IPS DF 6.9 (cell line): ENCODE measurements at places on chromosomes 5 and 9.

GRCh38 chr5:71573591-71573990 lies 13.5 kb upstream of the MCCC2 start:
- no peak for DNase-seq

DNA sequence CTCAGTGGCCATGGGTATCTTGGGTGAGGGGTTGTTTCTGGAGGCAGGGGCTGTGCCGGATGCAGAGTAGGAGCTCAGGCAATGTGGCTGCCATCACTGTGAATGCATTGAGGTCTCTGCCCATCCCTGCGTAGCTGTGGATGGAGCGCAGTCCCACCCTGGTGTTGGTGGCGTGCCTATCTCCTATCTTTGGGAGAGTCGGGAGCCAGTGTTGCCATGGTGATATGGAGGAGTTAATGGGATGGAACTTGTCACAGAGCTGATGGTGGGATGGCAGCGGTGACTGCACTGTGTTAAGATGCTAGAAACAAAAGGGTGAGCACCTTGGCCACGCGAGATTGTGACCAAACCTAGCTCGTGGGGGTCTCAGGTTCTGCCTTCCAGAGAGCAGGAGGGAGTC lies 197.3 kb downstream of the MELK start:
- DNase-seq: no peak

DNA sequence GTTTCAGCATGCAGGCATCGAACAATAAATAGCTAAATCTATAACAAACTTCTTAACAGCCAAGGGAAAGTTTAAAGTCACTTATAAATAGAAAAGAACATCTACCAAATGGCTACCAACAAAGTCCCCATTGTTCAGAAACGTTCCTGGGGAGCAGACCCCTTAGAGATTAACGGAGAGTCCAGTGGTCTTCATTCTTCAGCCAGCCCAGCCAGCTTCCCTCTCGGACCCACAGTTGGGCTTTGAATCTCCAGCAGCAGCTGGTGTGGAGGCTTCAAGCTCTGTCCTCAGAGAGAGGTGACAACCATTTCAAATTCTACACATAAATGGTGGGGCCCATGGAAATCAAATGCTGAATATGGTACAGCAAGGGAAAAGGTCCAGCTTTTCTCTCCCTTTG lies 11.2 kb downstream of the ENC1 start:
- no peak for DNase-seq

GRCh38 chr5:124156415-124156996 lies 589.9 kb downstream of the ZNF608 start:
- no peak for DNase-seq

GRCh38 chr9:135076143-135076875 lies 11.2 kb upstream of the OLFM1 start:
- no peak for DNase-seq

DNA sequence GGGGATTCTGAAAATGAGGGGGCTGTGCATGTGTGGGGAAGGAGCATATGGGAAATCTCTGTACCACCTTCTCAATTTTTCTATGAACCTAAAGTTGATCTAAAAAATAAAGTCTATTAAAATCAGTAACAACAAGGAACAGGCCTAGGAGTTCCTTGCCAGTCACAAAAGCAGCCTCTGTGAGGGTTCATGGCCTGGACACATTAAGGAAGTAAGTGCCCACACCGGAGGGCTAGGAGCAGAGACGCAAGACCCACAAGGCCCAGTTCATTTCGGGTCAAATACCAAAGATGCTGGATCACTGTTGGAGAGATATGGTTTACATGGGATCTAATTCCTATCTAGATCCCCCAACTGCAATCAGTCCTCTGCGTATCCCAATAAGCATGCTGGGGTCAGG lies 88.4 kb downstream of the SEMA4D start:
- DNase-seq: no peak

GRCh38 chr9:112445196-112445595 lies 41.4 kb upstream of the KIAA1958 start:
- no peak for DNase-seq

DNA sequence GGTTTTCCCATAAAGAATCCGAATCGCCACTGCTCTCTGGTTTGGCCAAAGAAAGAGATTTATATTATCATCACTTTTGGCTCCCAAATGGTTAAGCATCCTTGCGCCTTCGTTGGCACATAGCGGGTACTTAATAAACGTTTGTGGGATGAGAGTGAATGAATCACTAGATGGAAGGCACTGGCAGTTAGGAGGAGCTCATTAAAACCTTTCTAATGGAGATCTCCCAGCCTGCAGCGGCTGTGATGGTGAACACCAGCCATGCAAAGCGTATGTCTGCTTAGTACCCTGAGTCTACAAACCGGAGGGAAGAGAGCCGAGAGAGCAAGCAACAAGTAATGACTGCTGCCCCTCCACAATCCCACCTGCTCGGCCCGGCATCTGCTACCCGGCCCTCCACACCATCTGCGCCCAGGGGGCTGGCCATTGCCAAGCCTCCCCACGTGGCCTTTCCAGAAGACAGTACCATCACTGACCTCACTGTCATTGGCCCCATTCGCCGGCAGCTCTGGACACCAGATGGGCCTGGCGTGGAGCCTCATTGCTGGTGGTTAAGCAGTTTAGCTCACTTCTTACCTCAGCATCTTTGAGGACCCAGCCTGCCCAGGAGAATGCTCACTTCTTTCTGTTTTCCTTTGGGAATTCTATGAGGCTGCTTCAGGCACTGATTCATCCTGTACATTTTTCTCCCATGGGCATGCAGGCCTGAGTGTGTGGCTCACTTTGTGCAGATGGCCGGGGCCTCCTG lies 39.3 kb upstream of the ANKRD33B start:
- DNase-seq: no peak

- DNase-seq: no peak
Measured at GRCh38 chr5:114419067-114419388, 57.2 kb downstream of the KCNN2 start.

DNA sequence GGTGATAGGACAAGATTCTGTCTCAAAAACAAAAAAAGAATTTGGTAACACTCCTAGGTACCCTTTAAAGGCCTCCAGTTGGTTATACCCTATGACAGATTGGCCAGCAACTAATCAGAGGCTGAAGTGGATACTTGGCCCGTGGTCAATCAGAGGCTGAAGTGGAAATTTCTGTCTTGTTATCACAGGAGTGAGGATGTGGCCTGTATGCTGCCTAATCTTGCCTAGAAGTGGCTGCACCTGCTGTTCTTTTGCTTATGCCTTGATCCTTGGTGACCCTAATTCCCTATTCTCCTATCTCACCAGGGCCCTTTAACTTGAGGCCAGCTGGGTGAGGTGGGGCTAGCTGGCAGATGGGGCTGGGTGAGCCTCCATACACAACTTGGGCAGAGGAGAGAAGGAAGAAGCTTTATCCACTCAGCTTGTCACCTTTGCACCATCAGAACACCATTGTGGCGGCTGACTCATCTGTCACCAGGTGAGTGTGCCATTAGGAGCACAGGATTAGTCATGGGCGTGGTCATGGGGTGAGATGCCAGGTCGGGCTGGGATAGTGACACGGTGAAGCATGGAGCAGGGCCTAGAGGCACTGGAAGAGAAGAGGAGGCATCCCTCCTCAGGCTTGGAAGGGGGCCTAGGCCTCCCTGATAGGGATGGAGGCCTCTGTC lies 41.5 kb downstream of the SAR1B start:
- DNase-seq: no peak

DNA sequence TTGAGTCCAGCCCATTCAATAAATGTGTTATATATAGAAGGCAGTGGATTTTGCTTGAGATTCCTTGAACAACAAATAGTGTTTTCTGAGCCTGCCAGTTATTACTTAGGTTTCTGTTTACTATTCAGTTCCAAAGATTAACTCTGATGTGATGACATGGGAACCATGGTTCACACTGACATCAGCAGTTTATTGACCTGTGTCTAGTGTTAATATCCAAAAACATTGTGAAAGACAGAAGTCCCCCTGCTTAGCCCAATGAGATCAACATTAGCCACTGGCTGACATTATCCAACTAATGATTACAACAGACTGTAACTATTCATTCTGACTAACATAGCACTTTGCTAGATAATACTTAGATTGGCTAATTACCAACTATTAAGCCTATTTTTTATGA lies 14.9 kb downstream of the APBA1 start:
- no peak for DNase-seq

GRCh38 chr5:78779771-78780616 lies 131.4 kb upstream of the LHFPL2 start:
- DNase-seq: no peak

DNA sequence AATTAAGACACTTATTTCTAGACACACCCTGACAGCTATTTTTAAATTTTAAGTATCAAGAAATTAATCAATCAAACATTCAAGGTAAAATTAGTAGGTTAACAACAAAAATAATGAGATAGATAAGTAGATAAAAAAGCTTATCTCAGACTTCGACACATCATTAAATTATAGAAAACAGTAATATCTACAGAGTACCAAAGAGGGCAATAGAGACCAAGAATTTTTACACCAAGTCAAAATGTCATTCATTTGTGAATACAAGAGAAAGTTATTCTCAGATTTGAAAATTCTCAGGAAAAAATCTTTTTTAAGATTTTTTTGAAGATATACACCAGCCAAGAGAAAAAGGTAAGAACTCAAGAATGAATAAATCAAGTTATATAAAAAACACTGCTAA lies 445.6 kb downstream of the ACTL7B start:
- DNase-seq: no peak

- DNase-seq: no peak
Measured at GRCh38 chr9:92278110-92278509, 15.4 kb downstream of the IARS1 start.

GRCh38 chr9:136299116-136299515 lies 4.8 kb downstream of the CCDC187 start:
- no peak for DNase-seq

DNA sequence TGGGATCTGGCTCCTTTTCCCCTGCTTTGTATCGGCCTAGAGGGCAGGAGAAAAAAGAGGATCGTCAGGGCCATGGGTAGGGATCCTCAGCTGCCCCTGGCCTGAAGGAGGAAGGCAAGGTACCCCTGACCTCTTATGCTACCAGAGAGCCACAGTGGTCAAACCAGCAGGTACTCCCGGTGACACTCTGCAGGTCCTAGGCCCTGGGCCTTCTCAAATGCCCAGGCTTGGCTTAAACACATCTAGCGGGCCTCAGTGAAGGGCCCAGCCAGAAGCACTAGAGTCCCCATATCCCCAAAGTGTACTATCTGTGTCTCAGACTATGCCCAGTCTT lies 3.5 kb downstream of the IRF1 start:
- DNase-seq: no peak

DNA sequence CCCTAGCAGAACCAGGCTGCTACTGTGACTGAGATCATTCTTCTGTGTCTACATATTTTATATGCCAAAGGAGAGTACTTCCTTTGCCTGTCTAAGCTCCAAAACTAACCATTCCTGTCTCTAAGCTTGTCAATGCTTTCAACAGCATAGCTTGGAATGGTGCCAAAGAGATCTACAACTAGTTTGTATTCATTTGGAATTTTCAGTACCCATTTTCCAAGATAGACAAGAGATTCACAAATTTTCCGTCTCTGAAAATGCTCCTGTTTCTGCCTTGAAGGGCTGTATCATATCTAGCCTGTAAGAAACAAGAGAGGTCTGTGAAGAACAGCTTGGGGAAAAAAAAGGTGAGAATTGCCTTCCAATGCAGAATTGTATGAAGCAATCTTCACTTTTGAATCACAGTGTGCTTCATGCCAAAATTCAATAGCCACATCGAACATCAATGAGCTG lies 334.4 kb upstream of the ACTBL2 start:
- no peak for DNase-seq

GRCh38 chr5:112921026-112921832 lies 798 bp downstream of the REEP5 start:
- DNase-seq: peak; percentile 22

- no peak for DNase-seq
Measured at GRCh38 chr5:165631235-165631634, 2125.8 kb downstream of the MAT2B start.

- DNase-seq: no peak
Measured at GRCh38 chr9:19199012-19199411, 31.5 kb upstream of the DENND4C start.

DNA sequence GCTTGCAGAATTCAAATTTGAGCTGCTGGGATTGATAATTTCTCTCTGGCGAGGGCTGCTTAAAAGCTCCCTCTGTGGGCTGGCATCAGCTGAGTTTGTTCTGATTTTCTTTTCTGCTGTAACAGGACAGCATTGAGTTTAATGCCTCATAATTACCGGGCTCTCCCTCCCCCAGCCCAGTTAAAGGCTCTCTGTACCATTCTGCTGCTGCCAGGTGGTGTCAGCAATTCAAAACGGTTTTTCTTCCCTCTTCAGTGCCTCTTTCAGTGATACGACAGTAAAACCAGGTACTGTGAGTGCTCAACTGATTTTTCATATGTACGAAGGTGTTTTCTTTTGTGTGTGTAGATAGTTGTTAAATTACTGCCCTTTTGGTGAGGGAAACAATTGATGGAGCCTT lies 509.3 kb upstream of the CTNND2 start:
- DNase-seq: no peak

DNA sequence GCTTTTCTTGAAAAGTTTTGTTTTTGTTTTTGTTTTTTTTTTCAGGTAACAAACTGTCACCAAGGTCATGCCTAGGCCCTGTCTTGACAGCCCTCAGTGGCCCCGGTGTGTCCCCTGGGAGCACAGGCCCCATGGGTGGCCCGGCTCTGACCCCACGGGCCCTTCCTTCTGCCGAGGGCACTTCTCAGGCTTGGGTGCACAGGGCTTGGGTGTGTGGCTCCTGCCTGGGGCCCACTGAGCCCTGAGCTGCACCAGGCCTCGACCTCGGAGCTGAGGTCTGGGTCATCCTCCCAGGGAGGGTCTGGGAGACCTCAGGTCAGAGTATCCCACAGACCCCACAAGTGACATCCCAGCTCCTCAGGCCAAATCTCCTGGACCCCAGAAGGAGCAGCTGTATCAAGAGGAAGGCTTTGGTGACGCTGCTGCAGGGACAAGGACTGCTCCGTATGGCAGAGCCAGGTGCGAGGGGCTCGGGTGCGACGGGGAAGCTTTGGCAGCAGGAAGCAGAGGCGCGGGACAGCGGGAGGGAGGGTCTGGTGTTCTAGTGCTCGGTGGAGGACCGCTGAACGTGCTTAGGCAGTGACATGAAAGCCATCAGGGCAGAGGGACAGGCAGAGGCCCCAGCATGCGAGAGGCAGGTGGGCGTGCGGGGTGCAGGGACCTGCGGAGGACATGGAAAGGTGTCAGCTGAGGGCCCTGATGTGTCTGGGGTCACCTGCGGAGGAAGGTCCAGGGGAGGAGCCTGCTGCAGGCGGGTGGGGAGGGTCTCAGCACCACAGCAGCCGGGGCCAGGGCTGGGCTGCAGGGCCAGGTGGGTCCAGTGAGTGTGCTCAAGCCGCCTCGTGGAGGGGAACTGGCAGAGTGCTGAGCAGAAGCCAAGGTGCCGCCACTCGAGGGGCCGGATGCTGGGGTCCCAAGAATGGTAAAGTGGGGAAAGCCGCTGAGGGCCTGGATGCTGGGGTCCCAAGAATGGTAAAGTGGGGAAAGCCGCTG lies 18.4 kb upstream of the SLC9A3 start:
- no peak for DNase-seq

DNA sequence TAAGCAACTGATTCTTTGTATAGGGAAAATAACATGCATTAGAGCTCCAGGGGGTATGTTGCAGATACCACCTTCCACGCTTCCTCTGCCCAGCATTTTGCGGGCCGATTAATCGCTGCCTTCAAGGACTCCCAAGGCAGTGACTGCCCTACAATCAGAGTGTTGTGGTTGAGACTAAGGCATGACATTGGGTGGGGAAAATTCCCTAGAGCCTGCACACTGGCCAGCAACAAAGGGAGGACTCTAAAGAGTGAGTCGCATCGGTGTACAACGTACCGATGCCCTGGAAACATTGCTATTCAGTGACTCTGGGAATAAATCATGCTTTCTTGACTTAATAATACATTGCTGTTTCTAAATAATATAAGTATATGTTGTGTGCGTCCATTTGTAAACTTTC lies 119.7 kb downstream of the ZNF462 start:
- no peak for DNase-seq

- no peak for DNase-seq
Measured at GRCh38 chr5:122031836-122032235, 46.2 kb downstream of the LOX start.
